ENCODE measurements at places on chromosomes 11 and 22. TPM values are rescaled to one million over a fixed set of nuclear protein-coding genes. Genes with fewer than 3 reads are reported as not detected.

DNA sequence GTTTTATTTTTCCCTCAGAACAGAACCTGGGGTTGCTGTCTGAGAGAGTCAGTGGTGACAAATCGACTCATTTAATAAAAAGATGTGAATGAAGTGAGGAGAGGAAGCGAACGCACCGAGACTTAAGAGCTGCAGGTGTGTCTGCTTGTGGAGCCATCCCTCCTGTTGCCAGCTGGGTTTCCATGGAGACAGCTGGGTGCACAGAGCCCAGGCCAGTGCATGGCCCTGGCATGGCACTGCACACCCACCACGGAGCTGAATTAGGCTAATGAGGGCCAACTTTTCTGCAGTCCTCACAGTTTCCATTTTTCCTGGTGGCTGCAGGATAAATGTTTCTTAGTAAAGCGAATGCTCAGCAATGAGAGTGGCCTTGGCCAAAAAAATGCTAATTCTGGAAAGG lies 750.2 kb downstream of the OPCML start:
- ATAC-seq, result no peak

FBLN1 gene
- total RNA-seq, result 2.1 TPM

DNA sequence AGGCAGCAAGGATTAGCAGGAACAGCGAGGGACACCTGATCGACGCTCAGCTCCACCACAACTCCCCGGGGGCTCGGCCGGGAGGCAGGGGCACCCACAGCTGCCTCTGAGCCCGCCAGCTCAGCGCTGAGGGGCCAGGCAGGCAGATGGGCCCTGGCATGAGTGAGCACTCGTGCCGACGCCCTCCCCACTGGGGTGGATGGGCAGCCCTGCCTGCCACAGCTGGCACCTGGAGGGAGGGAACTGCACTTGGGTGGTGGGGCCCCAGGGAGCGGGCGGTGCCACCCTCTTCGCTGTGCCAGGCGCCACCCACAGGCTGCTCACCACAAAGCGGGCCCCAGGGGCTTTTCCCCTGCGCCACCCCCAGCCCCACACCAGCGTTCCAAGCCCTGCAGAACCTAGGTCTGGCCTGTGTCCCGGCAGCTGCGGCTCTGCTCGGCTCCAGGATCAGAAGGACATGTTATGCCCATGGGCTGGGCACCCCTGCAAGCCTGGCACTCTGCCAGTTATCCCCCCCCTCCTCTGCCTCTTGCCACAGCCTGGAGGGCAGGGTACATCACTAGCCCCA lies 28.8 kb downstream of the WNT7B start:
- ATAC-seq, result no peak

- ATAC-seq, result no peak
Measured at GRCh38 chr11:84524422-84525051, 1102.6 kb downstream of the DLG2 start.

DNA sequence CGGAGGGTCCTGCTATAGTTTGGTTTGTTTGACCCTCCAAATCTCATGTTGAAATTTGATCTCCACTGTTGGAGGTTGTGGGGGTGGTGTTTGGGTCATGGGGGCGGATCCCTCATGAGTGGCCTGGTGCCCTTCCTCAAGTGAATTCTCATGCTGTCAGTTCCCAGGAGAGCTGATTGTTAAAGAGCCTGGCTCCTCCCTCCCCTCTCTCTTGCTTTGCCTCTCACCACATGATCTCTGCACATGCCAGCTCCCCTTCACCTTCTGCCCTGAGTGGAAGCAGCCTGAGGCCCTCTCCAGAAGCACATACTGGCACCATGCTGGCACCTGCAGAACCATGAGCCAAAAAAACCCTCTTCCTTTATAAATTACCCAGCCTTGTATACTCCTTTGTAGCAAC lies 7.1 kb downstream of the TSPAN18 start:
- ATAC-seq, result peak; percentile 20

GRCh38 chr11:34423300-34423699 lies 15.4 kb upstream of the CAT start:
- no peak for ATAC-seq

UCP2 gene
- 1.9 TPM for total RNA-seq

DNA sequence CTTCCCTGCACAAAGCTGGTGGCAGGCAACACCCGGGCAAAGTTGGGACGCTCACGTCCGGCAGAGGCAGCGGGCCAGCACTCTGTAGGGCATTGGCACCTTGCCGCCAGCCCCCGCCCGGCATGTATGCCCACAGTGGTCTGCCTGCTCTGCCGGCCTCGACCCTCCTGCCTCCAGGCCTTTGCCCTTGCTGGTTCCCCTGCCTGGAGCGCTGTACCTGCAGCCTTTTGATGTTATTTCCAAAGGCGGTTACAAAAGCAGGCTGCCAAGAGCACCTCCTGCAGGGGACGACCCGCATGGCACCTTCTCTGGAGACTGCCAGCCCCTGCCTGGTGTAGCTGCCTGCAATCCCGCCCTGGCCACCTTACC lies 56.5 kb upstream of the SHISAL1 start:
- no peak for ATAC-seq

DNA sequence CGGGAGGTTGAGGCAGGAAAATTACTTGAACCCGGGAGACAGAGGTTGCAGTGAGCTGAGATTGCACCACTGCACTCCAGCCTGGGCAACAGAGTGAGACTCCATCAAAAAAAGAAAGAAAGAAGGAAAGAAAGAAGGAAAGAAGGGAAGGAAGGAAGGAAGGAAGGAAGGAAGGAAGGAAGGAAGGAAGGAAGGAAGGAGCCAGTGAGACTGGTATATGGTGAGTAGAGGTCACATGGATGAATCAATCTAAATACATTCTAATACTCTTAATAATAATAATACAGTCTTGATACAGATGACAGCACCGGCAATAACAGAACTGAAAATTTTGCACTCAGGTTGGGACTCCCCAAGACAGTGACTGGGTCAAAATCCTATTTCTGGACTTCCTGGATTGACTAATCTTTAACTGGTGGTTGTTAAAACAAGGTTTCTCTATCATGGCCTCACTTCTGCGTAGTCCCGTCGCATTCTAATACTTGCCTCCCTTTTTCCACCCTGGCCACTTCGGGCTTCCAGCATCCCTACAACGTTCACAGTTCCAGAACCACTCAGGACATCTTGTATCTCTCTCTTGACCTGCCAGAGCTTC lies 53.5 kb upstream of the EIF3M start:
- ATAC-seq, result no peak

SLC6A5 gene
- total RNA-seq, result 2.3 TPM

TRIM29 gene
- total RNA-seq, result 0.16 TPM

GRCh38 chr11:7651700-7652099 lies 21.6 kb downstream of the CYB5R2 start:
- ATAC-seq, result no peak

- no peak for ATAC-seq
Measured at GRCh38 chr11:8697054-8697453, 14.5 kb downstream of the RPL27A start.

WT1 gene
- total RNA-seq, result 0.05 TPM

C11orf97 gene
- not detected for total RNA-seq

GRCh38 chr22:40289991-40290459 lies 56.3 kb upstream of the ADSL start:
- peak; percentile 78 for ATAC-seq

LRRC75B gene
- total RNA-seq, result 11.7 TPM

GRCh38 chr11:129041611-129042018 lies 98.9 kb upstream of the TP53AIP1 start:
- ATAC-seq, result no peak

- ATAC-seq, result no peak
Measured at GRCh38 chr22:28907311-28908008, 24.1 kb downstream of the ZNRF3 start.

DNA sequence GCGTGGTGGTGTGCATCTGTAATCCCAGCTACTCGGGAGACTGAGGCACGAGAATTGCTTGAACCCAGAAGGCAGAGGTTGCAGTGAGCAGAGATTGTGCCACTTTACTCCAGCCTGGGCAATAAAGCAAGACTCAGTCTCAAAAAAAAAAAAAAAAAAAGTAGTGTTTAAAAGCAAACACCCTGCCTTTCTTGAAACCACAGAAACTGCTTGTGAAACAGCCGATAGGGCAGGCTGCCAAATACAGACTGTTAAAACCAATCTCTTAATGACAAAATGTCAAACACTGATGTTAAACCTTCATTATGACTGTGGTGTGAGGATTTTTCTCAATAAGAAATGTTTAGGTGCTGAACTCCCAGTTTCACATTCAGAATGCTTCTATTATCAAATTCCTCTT lies 27.3 kb downstream of the MARK2 start:
- no peak for ATAC-seq

PPM1F gene
- 13.8 TPM for total RNA-seq

GRCh38 chr11:132692891-132693290 lies 839.4 kb downstream of the OPCML start:
- ATAC-seq, result no peak

MRGPRF gene
- total RNA-seq, result 4.3 TPM

MEI1 gene
- 2.1 TPM for total RNA-seq

DNA sequence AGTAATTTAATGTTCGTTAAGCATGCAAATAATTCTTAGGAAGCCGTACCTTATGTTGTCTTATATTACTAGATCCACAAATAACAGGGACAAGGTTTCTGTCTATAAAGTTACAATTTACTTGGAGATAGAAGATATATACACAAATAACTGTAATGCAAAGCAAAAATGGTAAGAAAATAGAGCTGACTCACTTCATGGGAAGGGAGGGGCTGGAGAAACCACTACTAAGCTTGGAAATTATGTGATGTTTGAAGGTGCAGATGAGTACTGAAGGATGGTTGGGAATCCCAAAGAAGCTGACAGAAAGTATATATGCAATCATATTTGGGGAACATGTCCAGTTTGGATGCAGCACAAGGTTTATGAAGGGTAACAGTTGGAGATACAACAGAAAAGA lies 4.0 kb downstream of the NPAT start:
- no peak for ATAC-seq

DNA sequence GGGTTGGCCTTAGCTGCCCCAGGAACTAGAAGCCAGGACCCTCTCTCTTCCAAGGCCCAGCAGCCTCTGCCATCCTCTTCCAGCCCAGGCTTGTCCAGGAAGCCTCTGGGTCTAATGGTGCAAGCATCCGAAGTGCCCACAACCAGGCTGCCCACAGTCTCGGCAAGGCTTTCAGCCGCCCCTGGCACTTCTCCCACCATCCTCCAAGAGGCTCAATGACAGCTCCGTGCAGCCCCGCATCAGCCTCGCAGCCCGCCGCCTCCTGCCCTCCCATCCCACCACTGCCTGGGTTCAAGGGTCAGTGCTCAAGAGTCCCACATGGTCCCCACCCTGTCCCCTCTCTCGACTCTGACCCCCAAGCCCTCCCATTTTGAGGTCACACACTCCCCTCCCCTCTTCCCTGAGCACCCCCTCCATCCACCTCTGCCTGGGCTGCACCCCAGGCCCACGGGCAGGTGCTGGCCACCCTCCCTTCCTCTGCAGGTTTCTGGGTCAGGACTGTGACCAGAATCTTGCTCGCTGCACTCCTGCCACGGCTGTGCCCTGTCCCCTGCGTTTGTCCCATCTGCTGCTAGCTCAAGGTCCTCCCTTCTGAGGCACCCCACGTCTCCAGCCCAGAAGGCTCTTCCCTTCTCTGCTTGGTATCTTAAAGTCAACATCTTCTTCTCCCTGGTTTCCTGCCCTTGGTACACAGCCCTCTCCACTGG lies 17.2 kb downstream of the IFITM10 start:
- no peak for ATAC-seq

DNA sequence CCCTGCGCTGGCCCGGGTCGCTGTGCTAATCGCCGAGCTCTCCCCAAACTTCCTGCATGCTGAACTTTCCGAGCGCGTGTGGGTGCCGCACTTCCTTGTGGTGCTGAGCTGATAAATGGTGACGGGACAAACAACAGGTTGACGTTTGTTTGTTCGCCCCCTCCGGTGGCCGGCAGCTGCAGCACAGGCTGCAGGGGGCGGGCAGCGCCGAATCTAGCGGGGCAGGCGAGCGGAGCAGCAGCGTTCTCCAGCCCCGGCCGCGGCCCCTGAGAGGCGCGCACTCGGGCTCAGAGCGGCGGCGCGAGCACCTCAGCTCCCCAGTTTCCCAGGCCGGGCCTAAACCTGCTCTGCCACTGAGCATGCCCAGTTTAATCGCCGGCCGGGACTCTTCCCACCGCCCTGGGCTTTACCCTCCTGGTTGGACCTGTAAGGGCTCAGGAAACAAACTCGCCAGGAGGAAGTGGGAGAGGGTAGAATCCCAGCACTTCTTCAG lies at the start of gene PDGFD:
TSS of gene PDGFD (minus strand) at position 120 of the 493 bp plus-strand sequence.
- peak; percentile 97 for ATAC-seq

DNA sequence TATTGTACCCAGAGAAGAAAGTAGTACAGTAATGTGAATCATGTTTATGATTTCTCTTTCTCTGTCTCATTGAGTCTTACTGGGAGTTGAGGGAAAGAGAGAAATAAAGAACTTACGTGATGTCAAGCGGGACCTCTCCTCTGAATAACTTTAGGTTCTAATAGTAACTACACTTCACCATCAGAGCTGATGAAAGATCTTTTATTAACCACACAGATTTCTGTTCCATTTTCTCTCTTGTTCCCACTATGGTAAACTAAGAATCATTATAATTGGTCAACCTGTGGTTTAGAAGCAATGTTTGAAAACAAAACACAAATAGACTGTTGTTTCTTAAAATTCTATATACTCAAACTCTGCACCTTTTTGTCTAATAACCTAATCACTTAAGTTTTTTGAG lies 142.3 kb downstream of the ELP4 start:
- ATAC-seq, result no peak

DNA sequence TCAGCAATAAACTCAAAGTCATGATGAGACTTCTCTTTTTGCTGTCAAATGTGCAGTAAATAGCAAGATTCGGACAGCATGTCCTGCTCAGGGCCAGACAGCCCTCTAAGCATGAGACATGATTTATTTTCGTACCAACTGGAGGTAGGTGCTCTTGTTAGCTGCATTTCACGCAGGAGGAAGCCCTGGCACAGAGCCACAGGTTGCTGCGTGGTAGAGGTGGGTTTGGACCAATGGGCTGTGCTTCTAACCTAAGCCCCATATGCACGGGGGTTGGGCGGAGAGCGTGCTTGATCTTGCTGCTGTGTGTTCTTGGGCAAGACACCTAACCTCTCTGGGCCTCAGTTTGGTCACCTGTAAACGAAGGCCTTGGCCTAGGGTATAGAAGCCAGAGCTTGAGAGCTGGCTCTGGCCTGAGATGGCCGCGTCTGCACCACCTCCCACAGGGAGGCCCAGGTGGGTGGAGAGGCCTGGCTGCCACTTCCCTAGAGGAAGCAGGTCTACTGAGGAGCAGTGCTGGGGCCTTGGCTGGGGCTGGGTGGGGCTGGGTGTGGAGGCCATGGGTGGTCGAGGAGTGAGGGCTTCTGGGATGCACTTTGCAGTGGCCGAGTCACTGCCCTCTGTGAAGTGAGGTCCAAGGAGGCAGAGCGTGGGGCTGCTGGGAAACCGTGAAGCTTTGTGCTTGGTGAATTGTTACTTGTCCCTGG lies 38.5 kb upstream of the GRAMD4 start:
- ATAC-seq, result no peak
